ENCODE measurements at places on chromosomes 5 and 9. TPM values are rescaled to one million over a fixed set of nuclear protein-coding genes. Genes with fewer than 3 reads are reported as not detected.

- no peak for ATAC-seq
These were observed 28.0 kb upstream of the SLC2A8 start for GRCh38 chr9:127368852-127369402.

The IFNA2 gene
- total RNA-seq, result not detected

- no peak for ATAC-seq
These were observed 26.8 kb downstream of the CERT1 start for GRCh38 chr5:75484605-75485004.

- no peak for ATAC-seq
These were observed 236.9 kb downstream of the CD180 start for GRCh38 chr5:66959653-66960052.
